HFFc6 (cell line): ENCODE measurements at places on chromosomes 16 and 17. TPM values are rescaled to one million over a fixed set of nuclear protein-coding genes. Genes with fewer than 3 reads are reported as not detected.

- H3K4me3 ChIP-seq = no peak within 1 kb of the TSS
- H3K36me3 ChIP-seq = no peaks in the 10 kb centered on the region
- peaks cover 10% of the 10 kb centered on the region for H3K27me3 ChIP-seq
- peaks cover 21% of the 10 kb centered on the region for H3K4me1 ChIP-seq
These were observed at the start of gene PRSS8 for GRCh38 chr16:31135535-31136286. TSS of gene PRSS8 (minus strand) at chr16:31135727. CDS start at chr16:31135498, 229 bp downstream.

DNA sequence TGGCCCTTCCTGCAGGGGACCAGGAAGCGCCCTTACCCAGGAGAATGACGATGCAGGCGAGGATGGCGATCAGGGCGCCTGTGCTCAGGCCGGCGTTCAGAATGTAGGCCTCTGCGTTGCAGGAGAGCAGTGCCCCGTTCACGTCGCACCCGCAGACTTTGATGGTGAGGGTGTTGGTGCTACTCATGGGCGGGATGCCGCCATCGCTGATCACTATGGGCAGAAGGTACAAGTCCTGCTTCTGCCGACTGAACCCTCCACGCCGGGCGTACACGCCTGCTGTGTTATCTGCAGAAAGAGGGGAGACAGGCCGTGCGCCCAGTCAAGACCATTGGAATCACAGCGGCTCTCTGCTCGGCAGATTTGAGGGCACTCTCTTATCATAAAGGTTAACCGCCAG is 171.1 kb downstream of the CDH11 start:
- H3K27ac ChIP-seq = no peak overlapping the region
- H3K4me1 ChIP-seq = peaks cover 19% of the 10 kb centered on the region
- H3K27me3 ChIP-seq = peaks cover 20% of the 10 kb centered on the region
- peaks cover 64% of the 10 kb centered on the region for H3K36me3 ChIP-seq
- H3K4me3 ChIP-seq = no peak overlapping the region; the same call in 1 of the 2 replicates

The SULT1A2 gene
- total RNA-seq = not detected in 2 replicates

DNA sequence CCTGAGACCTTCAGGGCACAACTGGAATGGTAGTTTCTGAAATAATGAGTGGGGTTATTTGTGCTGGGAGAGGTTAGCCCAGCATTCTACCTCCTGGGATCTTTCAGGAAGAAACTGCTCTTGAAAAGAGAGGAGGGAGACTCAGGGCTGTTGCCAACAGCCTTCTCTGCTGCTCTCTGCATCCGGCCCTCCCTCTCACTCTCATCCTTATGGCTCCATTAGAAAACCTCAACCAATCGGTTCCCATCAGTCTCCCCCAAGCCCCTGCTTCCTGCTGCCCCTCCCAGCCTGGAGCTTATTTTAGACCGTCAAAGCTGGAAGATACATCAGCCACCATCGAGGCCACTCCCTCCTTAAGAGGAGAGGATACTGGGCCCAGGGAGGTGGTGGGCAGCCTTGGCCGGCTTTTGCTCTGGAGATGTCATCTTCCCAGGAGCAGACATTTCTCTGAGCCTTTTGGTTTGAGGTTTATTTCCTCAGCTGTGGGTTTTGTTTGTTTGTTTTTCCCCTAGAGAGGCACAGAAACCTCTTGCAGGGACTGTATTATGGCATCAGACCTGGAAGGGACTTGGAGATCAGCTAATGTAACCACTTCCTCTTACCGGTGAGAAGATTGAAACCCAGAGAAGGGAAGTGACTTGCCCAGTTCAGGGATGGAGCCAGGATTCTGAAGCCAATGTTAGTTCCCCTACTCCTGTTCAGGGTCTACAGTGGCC is 2.7 kb downstream of the MPRIP start:
- peak overlapping the region; percentile 93 for H3K4me3 ChIP-seq
- no peaks in the 10 kb centered on the region for H3K27me3 ChIP-seq
- H3K27ac ChIP-seq = peak overlapping the region; percentile 96
- H3K36me3 ChIP-seq = peaks cover 22% of the 10 kb centered on the region
- DNase-seq = peak; percentile 61

DNA sequence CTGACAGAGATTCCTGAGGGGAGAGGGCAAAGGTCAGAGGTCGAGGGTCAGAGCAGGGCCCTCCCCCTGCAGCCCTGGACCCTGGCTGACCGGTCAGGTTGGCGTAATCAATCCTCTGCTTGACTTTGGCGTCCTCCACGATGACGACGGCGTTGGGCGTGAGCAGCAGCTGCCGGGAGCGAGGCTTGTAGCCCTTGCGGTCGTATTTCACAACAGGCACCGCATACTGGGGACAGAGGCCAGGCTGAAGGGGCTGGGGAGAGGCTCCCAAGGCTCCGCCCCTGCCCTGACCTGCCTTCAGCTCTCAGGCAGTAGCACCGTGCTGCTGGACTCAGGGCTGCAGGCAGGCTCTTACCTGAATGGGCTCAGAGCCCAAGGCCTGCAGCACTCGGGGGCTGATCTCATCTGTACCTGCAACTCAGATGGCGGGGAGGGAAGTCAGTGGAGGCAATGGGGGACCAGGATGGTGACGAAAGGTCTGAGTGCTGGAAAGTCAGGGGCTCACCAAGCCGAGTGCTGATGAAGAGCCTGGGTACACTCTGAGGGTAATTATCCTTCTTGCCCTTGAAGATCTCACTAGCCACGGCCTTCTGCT is 12.0 kb upstream of the CRK start:
- no peak overlapping the region for H3K4me3 ChIP-seq
- DNase-seq = no peak
- H3K27me3 ChIP-seq = peaks cover 7% of the 10 kb centered on the region
- H3K36me3 ChIP-seq = peaks cover 37% of the 10 kb centered on the region

DNA sequence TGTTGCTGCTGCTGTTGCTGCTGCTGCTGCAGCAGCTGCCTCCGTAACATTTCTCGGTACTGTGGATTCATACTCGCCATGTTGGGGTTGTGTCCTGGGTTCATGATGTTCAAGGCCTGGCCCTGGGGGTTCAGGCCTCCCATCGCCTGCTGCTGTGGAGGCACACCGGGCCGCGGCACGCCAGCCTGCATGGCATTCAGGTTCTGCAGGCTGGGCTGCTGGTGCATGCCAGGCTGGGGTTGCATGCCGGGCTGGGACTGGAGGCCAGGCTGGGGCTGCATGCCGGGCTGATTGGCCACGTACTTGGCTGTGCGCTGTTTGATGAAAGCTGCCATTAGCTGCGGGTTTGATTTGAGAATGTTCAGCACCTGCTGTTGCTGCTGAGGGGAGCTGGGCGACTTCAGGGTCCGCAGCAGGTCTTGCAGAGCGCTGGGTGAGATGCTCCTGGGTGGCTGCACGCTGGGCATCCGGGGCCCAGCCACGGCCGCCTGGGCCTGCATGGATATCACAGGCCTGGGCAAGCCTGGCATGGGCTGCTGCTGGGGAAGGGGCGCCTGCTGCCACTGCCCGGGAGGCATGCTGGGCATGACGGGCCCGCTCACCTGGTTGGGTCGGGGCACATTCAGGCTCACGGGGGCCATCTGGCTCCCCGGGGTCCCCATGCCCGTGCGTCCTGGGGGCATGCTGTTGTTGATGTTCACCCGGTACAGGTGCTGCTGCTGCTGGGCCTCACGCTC is 11.3 kb upstream of the TRAP1 start:
- DNase-seq = no peak
- no peaks in the 10 kb centered on the region for H3K4me1 ChIP-seq
- no peak overlapping the region for H3K27ac ChIP-seq
